Breast epithelium (tissue), 4 donors: ENCODE measurements at places on chromosomes 1 and 21. TPM values are rescaled to one million over a fixed set of nuclear protein-coding genes. Genes with fewer than 3 reads are reported as not detected.

CRP gene
- total RNA-seq: 0.33 TPM

DNA sequence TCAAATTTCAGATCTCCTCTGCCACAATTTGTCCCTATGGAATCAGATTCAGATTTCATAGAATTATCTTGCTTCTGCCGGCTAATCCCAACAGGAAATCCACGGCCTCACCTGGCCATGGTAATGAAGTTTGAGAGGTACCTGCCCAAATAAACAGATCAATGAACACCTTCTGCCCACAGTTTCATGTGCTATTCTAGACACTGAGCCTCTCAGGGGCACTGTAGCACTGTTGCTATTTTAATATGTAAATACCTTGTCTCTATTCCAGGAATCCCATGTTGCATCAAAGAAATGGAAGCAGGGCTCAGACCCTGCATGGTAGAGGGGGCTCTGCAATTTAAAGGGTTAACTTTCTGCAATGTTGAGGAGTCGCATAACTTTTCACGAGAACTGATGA lies 593.1 kb downstream of the PTBP2 start:
- H3K27ac ChIP-seq: no peak overlapping the region
- H3K27me3 ChIP-seq: no peaks in the 10 kb centered on the region
- no peaks in the 10 kb centered on the region for H3K4me1 ChIP-seq
- no peaks in the 10 kb centered on the region for H3K36me3 ChIP-seq

GRCh38 chr1:205030896-205031295 lies 12.1 kb upstream of the CNTN2 start:
- H3K4me1 ChIP-seq: no peaks in the 10 kb centered on the region
- H3K36me3 ChIP-seq: no peaks in the 10 kb centered on the region

BECN2 gene
- total RNA-seq: not detected

DNA sequence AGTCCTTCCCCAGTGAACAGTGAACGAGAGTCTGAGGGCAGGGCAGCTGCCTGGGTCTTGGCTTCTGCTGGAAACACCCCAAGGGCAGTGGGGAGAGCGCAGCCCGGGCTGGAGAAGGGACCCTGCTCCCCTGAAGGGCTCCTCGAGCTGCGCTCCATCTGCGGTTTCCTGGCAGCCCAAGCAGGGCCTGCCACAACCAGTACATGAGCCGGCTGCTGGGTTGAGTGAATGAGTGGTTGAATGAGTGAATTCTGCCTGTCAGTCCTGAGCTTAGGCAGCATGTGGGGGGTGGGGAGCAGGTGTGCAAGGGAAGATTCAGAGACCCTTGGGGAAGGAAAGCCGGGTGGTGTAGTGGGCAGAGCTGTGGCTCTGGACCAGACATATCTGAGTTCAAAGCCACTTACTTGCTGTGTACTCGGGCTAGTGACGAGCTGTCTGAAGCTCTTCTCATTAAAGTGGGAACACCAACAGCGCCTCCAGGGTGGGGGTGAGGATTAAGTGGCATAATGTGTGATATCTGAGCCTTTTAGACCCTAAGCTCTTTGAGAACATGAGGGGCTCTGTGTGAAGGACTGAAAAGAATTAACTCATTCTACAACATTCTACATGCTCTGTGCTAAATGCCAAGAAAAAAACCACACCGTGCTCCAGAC lies 3.7 kb downstream of the OPRD1 start:
- H3K27me3 ChIP-seq: peaks cover 2% of the 10 kb centered on the region
- no peaks in the 10 kb centered on the region for H3K36me3 ChIP-seq
- DNase-seq: no peak
- no peak overlapping the region for H3K4me3 ChIP-seq
- no peaks in the 10 kb centered on the region for H3K4me1 ChIP-seq

GRCh38 chr1:115501476-115501875 lies 140.3 kb upstream of the VANGL1 start:
- no peak overlapping the region for H3K27ac ChIP-seq
- no peaks in the 10 kb centered on the region for H3K27me3 ChIP-seq
- no peak for DNase-seq
- no peak overlapping the region for H3K4me3 ChIP-seq

- H3K4me1 ChIP-seq: no peaks in the 10 kb centered on the region
- no peaks in the 10 kb centered on the region for H3K27me3 ChIP-seq
- no peak overlapping the region for H3K4me3 ChIP-seq
Observed at GRCh38 chr1:179058487-179059483, 23.1 kb upstream of the TOR3A start.

LRRC42 gene
- total RNA-seq: 17.7 TPM

DNA sequence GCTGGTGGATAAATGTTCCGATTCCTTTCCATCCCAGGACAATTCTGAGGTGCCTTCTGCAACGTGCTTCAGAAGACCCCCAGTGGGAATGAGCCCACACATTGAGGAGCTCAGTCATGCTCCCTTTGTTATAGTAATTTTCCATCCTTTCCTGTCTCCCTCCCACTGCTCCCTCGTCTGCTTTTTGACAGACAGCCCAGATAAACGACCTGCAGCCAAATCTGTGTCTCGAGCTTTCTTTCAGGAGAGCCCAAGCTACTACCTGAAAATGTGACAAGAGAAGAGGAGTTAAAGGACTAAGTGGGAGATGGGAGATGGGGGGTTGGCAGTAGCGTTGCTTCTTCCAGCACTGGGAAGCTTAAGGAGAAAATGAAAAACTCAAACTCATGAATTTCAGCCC lies 65.9 kb upstream of the LRRN2 start:
- no peak overlapping the region for H3K27ac ChIP-seq
- H3K27me3 ChIP-seq: no peaks in the 10 kb centered on the region
- DNase-seq: no peak
- H3K36me3 ChIP-seq: no peaks in the 10 kb centered on the region

SPRR2E gene
- total RNA-seq: not detected

DNA sequence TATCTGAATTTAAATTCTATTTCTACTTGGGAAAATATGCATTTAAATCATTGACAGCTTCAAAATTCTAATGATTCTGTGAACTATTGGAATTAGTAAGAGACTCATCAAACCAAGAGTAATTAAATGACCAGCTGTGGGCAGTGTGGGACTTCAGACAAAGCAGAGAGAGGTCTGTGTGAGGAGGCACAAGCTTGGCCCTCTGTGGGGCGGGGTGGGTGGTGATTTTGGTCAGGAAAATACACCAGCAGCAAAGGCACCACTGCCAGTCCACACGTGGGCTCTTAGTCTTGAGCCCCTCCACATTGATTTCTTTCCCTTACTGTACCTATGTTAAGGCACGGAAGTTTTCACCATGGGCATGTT lies 39.2 kb upstream of the RAB4A start:
- no peaks in the 10 kb centered on the region for H3K27me3 ChIP-seq
- no peaks in the 10 kb centered on the region for H3K36me3 ChIP-seq
- no peak for DNase-seq
- H3K27ac ChIP-seq: peak overlapping the region; percentile 97
- peaks cover 8% of the 10 kb centered on the region for H3K4me1 ChIP-seq

DNA sequence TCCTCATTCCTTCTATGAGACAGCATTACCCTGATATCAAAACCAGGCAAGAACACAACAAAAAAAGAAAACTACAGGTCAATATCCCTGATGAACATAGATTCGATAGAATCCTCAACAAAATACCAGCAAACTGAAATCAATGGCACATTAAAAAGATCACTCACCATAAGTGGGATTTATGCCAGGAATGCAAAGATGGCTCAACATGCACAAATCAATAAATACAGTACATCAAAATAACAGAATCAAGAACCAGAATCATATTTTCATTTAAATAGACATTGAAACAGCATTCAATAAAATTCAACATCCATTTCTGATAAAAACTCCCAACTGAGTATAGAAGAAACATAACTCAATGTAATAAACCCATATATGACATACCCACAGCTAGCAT lies 36.5 kb downstream of the FAF1 start:
- H3K4me1 ChIP-seq: no peaks in the 10 kb centered on the region
- H3K36me3 ChIP-seq: no peaks in the 10 kb centered on the region
- no peak overlapping the region for H3K4me3 ChIP-seq
- H3K27ac ChIP-seq: no peak overlapping the region

DNA sequence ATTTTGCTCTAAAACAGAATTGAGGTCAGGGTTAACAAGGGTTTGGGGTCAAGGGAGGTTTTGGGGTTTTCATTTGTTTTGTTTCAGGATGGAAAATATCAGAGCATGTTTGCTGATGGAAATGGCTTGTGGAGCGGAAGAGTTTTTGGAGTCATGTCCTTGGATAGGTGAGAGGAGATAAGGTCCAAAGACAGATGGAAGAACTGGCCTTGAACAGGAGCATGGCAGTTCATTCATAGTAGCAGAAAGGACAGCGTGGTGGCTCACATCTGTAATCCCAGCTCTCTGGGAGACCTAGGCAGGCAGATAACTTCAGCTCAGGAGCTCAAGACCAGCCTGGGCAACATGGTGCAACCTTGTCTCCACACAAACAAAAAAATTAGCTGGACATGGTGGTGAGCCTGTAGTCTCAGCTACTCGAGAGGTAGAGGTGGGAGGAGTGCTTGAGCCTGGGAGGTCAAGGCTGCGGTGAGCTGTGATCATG lies 65.1 kb downstream of the MAB21L3 start:
- no peaks in the 10 kb centered on the region for H3K4me1 ChIP-seq
- no peak overlapping the region for H3K27ac ChIP-seq
- H3K36me3 ChIP-seq: no peaks in the 10 kb centered on the region
- no peaks in the 10 kb centered on the region for H3K27me3 ChIP-seq
- no peak for DNase-seq

DNA sequence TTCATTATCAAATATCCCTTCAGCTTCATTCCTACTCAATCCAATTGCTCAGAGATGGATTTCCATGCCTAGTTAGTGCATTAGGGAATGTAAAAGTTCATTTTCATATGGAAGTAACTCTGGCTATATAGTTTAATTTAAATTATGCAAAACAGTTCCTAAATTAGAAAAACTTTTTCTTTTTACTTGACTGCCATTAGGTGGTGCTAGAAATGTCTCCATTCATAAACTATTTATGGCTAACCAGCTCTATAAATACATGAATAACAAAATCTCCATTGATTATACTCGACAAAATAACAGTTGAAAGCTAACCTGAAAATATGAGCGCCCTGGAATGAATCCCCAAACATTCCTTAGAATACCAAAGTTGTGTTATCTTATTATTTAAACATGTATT lies 311.4 kb downstream of the USH2A start:
- no peaks in the 10 kb centered on the region for H3K4me1 ChIP-seq
- H3K27ac ChIP-seq: no peak overlapping the region
- H3K36me3 ChIP-seq: no peaks in the 10 kb centered on the region
- no peaks in the 10 kb centered on the region for H3K27me3 ChIP-seq
- H3K4me3 ChIP-seq: no peak overlapping the region

CLCNKB gene
- total RNA-seq: 0.88 TPM
